ENCODE measurements at places on chromosomes 5 and 9. TPM values are rescaled to one million over a fixed set of nuclear protein-coding genes. Genes with fewer than 3 reads are reported as not detected.

MYO10 gene
- total RNA-seq = 93.4 TPM

OR13D1 gene
- total RNA-seq = not detected

KIF24 gene
- 12.3 TPM for total RNA-seq

ZCCHC9 gene
- total RNA-seq = 31.3 TPM

- DNase-seq = no peak
Measured at GRCh38 chr9:127567730-127568617, 44.1 kb upstream of the STXBP1 start.

GRCh38 chr9:21549251-21549765 is 67.2 kb upstream of the IFNE start:
- no peak for DNase-seq

GRCh38 chr9:97307091-97307490 is 368 bp upstream of the CCDC180 start:
- peak; percentile 77 for DNase-seq

DNA sequence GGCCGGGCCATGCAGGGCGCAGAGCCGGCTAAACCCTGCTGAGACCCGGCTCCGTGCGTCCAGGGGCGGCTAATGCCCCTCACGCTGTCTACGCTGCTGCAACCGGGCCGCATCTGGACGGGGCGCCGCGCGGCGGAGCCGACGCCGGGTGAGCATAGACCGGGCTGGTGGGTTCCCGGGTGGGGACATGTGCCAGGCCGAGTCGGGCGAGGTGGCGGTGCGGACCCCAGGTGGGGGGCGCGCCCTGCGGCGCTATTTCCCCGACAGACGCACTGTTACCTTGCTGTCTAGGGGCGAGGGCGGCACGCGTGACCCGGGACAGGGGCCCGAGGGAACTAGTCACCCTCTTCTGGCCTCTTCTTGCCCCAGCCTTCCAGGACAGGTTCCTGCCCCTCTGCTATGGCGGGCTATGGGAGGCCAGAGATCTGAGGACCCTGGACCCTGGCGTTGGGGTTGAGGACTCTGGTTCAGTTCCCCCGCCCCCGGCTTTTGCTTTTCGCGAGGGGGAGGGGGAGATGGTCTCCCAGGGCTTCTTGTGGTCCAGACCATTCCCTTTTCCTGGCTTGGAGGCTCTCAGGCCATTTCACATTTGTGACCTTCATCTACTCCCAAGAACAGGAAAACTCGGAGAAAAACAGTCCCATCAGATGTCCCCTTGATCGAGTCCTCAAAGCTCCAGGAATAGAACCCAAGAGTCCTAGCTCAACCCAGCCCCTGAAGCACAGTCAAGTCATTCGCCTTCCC is 536 bp downstream of the SLC27A4 start:
- no peak for DNase-seq

- DNase-seq = no peak
Measured at GRCh38 chr9:109385499-109385898, 64.6 kb upstream of the EPB41L4B start.

DNA sequence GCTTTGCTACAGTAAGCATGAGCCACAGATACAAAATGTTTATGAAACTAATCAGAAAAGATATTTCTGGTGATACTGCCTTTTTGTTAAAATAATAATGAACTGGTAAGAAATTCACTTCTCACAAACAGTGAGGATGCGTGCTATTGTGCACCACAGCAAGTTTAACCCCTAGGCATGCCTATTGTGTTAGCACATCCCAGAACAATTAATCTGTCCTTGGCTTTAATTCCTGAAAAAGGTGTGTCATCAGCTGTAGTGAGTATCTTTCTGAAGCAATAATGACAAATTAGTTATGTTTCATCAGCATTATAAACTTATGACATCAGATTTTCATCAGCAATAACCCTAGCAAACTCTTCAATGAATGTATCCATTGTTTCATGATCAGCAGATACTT is 1307.2 kb downstream of the EFNA5 start:
- DNase-seq = no peak

GRCh38 chr9:88302579-88303324 is 85.5 kb upstream of the SPIN1 start:
- DNase-seq = no peak

DNA sequence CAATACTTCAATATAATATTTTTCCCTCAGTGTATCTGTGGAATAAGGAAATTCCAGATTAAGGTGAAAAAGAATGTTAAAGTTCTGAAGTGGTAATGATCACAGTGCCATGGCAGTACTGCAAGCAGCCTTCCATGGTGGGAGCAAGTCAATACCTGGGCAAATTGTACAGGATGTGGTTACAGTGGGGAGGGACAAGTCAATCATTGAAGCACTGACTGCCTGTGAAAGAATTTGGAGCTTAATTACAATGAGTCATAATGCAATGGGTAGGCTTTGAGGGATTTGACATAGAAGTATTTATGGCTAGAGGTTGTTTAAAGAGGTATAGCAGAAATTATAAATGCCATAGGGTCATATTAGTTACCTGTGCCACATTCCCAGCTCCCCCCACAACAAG is 786.5 kb upstream of the ACO1 start:
- DNase-seq = no peak

DNA sequence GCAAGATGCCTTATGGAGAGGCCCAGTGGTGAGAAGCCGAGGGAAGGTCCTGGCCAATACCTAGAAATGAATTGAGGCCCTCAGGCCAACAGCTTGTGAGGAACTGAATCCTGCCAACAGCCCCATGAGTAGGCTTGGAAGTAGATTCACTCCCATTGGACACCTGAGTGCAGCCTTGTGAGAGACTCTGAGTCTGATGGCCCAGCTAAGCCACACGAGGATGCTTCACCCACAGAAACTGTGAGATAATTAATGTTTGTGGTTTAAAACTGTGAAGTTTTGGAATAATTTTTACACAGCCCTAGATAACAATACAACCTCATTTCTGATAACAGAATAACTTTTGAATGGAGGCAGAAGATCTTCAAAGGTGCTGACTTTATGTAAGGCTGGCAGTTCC is 65.9 kb upstream of the DAP start:
- no peak for DNase-seq

- DNase-seq = no peak
Measured at GRCh38 chr9:7287065-7287464, 512.5 kb downstream of the DMAC1 start.

- DNase-seq = no peak
Measured at GRCh38 chr9:31412081-31412480, 972.4 kb upstream of the ACO1 start.

GRCh38 chr5:60529001-60529400 is 171.0 kb downstream of the DEPDC1B start:
- DNase-seq = no peak

- no peak for DNase-seq
Measured at GRCh38 chr9:85225180-85225579, 516.6 kb downstream of the AGTPBP1 start.

GRCh38 chr5:93595420-93596147 is 12.6 kb downstream of the NR2F1 start:
- DNase-seq = no peak

DNA sequence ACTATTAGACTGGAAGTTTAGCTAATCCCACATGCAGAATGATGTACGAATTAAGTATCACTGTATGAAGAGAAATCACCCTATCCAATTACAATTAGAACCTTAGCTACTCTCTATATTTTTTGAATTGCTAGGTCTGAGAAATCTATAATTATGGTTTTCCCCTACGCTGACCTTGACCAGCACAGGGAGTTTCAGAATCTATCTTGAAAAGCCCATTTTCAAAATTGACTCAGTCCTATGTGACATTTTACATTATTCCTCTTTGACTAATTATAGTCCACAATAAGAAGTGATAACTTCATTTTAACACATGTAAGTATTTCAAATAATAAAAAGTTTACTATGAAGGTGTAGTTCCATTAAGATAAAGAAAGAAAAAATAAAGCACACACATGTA is 21.5 kb downstream of the NUDT12 start:
- no peak for DNase-seq

GRCh38 chr5:167820101-167820990 is 471.1 kb upstream of the WWC1 start:
- DNase-seq = no peak

DNA sequence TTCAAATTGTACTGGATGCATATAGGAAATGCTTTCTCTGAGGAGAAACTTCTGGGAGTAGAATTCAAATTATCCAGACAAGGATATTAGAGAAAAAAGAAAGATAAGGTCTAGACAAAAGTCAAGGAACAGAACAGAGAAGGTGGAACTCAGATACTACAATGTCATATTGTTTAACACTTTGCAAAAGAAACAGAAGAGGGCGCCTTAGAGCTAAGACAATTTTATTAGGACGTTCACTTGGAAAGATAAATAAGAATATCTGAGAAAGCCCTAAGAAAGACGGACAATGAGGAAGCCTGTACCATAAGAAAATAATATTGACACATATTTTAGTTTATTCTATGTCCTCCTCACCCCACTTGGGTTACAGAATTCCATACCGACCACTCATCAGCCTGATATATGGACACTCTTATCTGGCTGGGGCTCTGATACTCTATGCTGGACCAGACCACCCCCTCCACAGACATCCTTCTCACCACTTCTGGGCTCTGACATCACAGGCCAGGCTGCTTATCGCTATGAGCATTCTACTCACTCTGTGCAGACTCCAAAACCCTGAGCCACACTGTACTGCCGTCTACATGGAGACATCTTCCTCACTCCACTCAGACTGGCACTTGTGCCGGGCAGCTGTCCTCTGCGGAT is 9.1 kb upstream of the AK3 start:
- DNase-seq = no peak

DNA sequence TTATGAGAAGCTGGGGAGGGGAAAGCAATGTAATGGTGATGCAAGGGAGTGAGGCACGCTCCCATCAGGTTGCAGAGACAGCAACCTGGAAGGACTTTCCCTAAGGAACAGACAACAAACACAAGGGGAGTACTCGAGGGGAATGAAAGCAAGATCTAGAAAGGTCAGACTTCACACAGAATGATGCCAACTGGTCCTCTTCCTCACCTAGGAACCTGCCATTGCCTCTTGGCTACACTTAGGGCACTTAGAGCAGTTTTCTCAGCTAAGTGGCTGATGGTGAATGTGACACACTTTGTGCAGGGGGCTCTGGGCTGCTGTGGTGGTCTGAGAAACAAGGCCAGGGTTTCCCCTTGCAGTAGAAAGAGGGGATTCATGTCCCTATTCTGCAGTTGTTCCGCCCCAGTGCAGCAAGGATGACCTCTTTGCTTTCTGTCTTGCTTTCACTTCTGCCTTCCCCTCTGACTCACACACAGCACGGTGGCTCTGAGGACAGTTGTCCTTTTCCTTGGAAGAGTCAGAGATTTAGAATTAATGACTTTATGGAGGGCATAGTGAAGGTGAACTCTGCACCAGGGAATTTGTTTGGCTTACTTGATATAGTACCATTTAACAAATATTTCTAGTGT is 394.0 kb upstream of the KLF4 start:
- no peak for DNase-seq

GRCh38 chr5:169280286-169280685 is 20.7 kb downstream of the SLIT3 start:
- no peak for DNase-seq

DNA sequence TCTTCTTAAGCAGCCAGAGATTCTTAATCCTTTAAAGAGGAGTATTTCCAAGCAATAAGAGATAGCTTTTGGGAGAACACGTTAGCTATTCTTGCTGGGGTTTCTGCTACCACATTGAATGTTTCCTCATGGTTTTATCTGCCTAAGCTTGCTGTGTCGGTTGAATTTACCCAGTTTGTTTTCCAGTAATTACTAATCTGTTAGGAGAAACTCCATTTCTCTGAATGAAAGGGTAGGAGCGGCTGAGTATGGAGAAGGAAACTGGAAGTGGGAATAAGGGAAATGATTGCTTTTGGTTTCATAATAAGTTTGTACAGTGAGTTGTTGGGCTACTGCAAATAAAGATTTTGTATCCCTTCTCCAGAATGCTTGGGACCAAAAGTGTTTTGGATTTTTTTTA is 1.2 kb downstream of the JAK2 start:
- no peak for DNase-seq

DNA sequence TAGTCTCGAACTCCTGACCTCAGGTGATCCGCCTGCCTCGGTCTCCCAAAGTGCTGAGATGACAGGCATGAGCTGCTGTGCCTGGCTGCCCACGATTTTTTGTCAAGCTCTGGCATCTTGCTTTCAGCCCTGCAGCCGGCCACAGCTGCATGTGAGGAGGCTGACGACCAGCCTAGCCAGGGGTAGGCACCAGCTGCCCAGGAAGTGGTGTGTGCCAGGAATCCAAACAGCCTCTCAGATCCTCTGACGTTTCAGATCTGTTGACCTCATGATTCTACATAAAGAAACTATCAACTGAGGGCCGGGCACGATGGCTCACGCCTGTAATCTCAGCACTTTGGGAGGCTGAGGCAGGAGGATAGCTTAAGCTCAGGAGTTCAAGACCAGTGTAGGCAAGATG is 19.0 kb downstream of the DYNC2I2 start:
- no peak for DNase-seq

DNA sequence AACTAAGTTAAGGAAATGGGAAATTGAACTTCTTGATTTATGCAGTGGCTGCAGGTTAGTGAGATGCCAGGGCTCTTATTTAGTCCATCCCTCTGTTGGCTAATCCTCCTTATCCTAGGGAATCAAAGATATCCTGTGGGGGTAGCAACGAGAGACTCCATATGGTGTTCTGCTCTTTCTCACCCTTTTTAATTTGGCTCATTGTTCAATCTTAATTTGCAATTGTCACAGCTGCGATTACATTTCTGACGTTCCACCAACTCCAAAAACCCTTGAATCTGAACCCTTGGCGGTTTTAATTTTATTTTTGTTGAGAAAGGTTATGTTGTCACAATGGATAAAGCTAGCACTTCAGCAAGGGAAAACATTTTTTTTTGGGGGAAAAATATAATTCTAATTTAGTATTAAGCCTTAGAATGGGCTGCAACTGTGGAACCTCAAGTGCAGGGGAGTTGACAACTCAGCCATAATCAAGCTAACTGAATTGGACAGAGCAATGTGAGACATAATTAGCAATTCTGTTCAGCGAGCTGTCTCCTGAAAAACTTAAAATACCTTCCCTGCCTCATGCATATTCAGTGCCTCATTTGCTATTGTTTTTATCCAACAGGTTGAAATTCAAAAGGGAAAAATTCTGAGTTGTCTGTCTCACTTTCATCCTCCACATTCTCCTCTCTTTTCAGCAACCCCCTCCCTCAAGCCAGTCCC is 91.3 kb downstream of the MAT2B start:
- DNase-seq = no peak

DNA sequence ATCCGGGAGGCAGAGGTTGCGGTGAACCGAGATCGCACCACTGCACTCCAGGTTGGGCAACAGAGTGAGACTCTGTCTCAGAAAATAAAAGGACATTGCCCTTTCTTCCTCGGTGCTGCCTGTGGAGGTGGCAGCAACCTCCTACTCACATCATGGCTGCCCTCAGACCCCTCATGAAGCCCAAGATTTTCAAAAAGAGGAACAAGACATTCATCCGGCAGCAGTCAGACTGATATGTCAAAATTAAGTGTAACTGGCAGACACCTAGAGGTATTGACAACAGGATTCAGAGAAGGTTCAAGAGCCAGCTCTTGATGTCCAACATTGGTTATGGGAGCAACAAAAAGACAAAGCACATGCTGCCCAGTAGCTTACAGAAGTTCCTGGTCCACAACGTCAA is 12.6 kb upstream of the PAX5 start:
- no peak for DNase-seq

Data from neural crest cell (in vitro differentiated cells).